ENCODE measurements at places on chromosomes 3 and 15.
A peak's percentile ranks its signal among the peaks of the same experiment; 100 is the strongest.

DNA sequence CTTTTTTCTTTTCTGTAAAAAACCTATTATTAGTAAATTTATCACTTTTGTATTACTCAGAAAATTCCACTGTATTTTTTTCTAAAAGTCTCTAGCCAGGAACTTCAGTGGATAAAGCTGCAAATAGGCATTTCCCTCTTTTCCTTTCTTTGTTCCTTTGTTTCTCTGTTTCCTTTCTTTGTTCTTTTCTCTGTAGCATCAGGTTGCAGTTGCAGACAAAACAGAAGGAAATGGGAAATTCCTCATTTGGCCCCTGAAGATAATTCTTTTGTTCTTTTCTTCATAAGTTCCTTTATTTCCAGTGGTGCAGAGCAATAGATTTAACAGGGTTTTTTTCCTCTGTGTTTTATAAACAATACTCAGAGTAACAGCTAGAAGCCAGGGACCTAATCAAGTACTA is 416.5 kb downstream of the TBL1XR1 start:
- no peak for DNase-seq

- no peak for DNase-seq
Observed at GRCh38 chr3:100640633-100641032, 31.2 kb downstream of the ADGRG7 start.

DNA sequence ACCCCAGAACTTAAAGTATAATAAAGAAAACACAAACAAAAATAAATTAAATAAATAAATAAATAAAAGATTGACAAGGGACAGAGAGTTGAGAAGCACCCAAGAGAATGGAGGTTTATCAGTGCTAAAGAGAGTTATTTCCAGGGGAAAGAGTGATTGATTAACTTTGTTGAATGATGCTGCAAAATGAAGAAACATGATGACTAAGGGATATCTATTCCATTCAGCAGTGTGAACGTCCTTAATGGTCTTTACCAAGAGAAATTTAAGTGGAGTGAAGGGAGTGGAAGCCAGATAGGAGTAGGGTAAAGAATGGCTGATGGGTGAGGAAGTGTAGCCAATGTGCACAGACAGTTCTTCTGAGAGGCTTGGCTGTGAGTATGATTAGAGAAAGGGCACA is 11.1 kb downstream of the REC114 start:
- DNase-seq: no peak

- DNase-seq: no peak
Observed at GRCh38 chr3:134327594-134327975, 46.7 kb downstream of the AMOTL2 start.

DNA sequence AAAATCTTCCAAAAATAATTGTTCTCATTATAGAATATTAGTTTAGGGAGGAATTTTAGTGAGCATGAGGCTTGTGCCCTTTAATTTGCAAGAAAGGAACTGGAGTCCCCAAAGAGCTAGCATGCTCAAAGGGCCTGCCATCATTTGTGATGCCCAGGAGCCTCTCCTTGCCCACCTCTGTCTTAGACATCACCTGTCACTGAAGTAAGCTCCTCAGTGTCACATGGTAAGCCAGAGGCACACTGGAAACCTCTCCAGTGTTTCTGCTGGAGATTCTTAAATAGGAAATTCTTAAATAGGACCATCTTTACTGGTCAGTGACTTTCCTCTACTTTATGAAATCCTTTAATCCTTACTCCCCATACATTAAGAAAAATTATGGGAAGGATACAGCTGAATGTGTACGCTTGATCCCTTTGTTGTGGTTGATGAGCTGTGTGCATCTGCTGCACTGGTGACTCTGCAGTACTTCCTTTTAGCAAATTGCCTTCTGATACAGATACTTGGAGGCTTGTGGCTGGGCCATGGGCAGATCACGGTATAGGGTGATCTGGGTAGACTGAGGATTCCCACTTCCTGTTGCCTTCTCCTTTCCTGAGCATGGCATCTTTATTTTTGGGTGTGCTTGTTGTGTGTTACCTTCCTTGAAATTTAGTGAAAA is 197.4 kb downstream of the KLHL25 start:
- DNase-seq: no peak

DNA sequence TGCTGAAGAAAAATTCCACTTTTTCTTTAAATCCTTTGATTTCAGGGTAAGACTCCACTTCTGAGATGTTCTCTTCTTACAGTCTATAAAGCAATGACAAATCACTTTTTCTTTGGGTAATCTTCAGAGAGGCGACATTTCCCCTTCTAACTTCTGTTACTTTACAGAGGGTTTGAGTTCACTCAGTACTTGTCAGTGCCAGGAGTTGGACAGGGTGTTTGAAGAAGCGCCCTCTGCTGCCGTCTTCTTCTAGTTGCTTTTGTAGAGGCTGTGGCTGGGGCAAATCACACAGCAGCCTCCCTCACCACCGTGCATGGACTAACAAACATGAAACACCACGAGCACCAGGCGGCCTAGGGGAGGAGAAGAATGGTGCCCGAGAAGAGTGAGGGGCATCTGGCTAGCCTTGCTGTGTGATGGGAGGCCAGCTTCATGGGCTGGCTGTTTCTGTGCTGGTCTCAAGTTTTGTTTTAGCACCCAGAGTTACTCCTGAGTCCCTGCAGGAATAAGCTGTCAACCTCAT is at the start of gene CD80:
Gene CD80, minus strand, starts transcription at position 174 of the 523 bp plus-strand sequence. CDS start 1,886 bp downstream, outside the sequence.
- DNase-seq: no peak

DNA sequence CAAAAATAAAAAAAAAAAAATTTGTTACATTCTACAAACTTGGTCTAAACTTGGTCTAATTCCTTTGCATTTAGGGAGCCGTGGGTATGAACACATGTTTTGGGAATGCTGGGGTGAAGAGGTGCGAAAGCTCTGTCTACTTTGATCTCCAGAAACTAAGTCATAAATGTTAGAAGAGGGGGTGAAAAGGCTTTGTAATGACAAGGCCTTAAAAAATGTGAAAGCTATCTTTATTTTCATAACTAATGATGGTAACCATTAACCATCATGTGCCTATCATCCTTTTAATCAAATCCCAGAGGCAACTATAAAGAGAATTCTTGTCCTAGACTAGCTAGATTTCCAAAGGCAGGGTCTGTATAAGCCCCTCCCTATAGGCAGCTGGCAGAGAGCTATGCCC is 60.9 kb downstream of the PRICKLE2 start:
- DNase-seq: no peak

GRCh38 chr15:95076678-95076990 is 845.3 kb downstream of the MCTP2 start:
- DNase-seq: no peak

GRCh38 chr3:180617049-180617448 is 15.1 kb downstream of the TTC14 start:
- no peak for DNase-seq

DNA sequence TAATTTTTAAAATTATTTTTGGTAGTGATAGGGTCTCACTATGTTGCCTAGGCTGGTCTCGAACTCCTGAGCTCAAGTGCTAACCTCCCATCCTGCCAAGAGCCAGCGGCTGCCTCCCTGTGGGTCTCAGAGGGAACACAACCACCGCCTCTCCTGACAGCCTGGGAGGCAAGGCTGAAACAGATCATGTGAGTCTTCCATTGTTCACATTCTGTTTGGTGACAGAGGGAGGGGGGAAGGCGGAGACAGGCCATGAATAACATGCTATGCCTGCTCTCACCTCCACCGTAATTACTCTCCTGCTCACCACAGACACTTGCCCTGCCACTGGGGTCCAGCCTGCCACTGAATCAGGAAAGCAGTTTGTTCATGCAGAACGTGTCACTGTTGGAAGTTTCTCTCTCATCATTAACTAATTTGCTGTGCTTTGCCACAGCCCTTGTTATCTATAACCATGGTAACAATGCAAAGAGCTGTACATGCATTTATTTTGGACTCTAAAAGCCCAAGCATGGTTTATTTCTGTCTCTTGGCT is 78.4 kb upstream of the RASGRF1 start:
- DNase-seq: no peak

GRCh38 chr3:133058243-133058642 is 20.1 kb downstream of the TMEM108 start:
- DNase-seq: no peak

DNA sequence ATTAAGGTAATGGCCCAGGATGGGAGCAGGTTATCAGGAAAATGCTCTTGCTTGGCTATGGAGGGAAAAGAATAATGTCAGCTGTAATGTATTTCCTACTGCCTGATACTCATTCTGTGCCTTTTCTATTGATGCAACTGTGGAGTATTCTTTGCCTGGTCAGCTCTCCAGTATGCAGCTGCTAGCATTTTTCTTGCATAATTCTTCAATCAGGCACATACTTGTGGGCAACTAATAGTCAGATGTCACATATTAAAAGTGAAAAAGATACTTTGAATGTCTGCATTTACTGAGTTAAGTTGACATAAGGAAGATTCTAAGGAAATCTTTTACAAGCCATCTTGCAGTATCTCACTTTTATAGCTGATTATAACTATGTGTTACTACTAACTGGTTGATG is 29.5 kb downstream of the CD80 start:
- DNase-seq: no peak

DNA sequence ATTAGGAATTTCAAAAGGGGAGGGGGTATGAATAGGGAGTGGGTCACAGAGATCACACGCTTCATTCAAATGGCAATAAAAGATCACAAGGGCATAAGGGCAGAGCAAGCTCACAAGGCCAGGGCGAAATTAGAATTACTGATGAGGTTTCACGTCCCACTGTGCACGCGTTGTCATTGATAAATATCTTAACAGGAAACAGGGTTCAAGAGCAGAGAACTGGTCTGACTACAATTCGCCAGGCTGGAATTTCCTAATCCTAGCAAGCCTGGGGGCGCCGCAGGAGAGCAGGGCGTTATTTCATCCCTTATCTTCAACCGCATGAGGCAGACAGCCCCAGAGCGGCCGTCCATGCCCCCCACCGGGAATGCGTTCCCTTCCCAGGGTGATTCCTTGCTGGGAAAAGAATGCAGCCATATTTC is 18.1 kb upstream of the SMCO1 start:
- no peak for DNase-seq

DNA sequence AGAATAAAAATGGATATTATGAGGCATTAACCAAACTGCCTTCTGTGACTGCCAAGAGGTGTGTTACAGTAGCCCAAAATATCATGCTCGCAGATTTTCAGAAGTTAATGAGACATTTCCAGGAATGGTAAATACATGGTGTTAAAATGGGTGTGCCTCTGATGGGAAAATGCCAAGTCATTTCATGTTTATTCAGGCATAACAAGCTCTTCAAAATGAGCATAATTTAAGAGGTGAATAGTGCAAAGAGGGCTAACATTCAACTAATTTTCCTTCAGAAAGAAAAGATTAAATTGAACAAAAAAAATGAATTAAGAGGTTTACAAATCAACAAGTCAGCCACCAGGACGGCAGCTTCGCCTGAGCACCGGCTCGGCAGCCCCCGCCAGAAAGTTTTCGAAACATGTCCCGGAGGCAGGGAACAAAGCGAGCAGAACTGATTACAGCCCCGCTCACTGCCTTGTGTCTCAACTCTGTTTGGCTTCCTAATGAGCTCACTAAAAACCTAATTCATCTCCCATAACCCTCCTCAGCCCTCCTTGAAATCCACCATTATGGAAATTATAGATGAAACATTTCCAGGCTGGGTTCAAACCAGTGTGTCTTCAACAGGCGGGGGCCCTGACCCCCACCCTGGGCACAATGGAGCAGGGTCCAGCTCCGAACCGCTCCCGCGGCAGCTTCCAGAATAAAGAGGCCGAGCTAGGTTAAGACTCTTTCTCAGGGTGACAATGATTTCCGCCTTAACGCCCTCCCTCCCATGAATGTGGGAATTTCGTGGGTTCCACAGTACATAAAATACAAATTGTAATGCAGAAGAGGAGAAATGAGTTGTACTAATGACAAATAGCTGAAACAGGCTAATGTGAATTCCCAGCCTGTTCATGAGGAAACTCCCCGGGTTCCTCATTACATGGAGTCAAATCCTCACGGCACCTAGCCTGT is 43.9 kb downstream of the MEIS2 start:
- no peak for DNase-seq

DNA sequence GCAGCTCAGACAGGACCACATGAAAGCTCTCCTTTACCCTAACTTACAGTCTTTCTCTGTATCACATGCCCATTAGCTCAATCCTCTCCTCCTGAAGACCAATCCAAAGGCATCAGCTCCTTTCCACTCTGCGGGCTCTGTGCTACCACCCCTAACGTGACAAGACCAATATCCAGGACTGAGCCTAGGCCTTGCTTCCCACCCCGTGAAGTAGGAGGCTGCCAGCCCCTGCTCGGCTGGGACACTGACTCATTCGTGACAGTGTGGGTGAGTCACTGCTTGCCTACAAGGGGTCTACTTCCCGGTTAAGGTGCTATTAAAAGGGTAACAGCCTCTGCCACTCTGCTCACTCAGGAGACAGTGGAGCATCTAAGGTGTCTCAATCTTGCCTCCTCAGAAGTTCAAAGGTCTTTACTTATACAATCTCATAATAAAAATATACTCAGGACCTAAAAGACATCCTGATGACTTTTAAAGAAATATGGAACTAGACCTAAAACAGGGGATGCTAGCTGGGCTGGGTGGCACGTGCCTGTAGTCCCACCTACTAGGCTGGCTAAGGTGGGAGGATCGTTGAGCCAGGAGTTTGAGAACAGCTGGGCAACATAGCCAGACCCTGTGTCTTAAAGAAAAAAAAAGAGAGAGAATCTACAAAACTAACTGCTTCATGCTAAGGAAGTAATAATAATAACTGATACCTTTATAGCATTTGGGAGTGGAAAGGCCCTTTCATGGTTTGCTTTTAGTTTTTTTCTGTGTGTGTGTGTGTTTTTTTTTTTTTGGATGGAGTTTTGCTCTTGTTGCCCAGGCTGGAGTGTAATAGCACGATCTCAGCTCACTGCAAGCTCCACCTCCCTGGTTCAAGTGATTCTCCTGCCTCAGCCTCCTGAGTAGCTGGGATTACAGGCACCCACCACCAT is 55.0 kb downstream of the TMEM44 start:
- peak; percentile 21 for DNase-seq

DNA sequence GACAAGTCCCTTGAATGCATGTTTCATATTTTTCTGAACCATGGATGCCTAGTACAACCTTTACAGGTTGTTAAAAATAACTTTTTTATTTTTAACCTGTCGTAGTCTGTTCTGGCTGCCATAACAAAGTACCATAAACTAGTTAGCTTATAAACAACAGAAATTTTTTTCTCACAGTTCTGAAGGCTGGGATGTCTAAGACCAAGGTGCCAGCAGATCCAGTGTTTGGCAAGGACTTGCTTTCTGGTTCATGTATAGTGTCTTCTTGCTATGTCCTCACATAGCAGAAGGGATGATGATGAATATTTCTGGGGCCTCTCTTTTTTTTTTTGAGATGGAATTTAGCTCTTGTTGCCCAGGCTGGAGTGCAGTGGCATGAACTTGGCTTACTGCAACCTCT is 23.0 kb upstream of the POLR2M start:
- no peak for DNase-seq

- no peak for DNase-seq
Observed at GRCh38 chr15:39624806-39625205, 43.9 kb downstream of the THBS1 start.

- no peak for DNase-seq
Observed at GRCh38 chr3:173501931-173502489, 104.5 kb downstream of the NLGN1 start.

DNA sequence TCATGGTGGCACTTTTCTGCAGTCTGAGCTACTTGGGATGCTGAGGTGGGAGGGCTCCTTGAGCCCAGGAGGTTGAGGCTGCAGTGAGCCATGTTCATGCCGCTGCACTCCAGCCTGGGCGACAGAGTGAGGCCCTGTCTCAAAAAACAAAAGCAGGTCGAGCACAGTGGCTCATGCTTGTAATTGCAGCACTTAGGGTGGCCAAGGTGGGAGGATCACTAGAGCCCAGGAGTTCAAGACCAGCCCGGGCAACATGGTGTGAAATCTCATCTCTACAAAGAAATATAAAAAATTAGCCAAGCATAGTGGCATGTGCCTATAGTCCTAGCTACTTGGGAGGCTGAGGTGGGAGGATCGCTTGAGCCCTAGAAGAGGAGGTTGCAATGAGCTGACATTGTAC is 10.0 kb downstream of the UBAP1L start:
- no peak for DNase-seq
